ENCODE measurements at places on chromosomes 7 and 10.

DNA sequence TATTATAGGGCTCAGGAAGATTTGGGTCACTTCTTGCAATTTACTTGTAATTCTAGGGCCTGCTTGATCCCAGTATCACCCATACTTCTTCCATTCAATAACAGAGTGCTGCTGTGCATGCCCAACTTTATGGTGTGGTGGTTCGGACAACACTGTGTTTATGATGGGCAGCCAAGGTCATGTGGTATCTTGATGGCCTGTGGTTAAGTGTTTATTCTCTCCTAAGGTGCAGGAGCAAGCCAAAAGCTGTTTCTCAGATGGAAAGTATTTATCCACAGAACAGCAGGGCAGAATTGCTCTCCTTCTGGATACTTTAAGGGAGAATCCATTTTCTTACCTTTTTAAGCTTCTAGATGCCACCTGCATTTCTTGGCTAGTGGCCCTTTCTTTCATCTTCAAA, 433.8 kb downstream of the SH2D4B start:
- no peak for DNase-seq

GRCh38 chr10:9733766-9734165, 1283.9 kb upstream of the CELF2 start:
- no peak for DNase-seq

DNA sequence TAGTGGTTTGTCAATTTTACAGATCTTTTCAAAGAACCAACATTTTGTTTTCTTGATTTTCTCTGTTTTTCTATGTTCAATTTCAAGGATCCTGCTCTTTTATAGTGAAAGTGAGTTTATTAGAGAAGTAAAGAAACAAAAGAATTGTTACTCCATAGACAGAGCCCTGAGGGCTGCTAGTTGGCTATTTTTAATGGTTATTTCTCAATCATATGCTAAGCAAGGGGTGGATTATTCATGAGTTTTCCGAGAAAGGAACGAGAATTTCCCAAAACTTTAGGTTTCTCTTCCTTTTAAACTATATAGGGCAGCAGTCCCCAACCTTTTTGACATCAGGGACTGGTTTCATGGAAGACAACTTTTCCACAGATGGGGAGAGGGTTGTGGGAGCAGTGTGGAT, 165.0 kb downstream of the CCSER2 start:
- no peak for DNase-seq

GRCh38 chr7:50303335-50304128, 984 bp upstream of the IKZF1 start:
- DNase-seq: peak; percentile 52

DNA sequence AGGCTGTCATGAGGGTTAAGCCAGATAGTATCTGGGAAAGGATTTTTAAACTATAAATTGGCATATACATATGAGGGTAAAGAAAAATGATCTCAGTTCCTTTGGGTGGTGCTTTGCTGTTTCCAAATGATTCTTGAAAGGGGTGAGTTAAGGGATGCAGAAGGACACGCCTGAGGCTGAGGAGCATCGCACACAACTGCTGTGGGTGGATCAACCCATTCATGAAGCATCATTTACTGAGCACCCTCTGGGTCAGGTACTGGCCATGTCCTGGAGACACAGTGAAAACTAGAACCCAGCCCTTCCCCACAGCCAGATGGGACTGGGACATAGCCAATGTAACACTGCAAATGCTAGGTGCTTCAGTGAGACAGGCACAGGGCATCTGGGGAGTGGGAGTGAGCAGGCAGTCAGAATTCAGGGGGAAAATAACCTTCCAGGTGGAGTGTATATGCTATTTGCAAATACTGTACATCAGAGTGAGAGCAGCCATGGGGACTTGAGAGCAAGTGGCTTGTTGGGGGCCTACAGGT, 112.1 kb downstream of the WDFY4 start:
- DNase-seq: no peak

GRCh38 chr7:88328787-88329186, 22.1 kb upstream of the STEAP4 start:
- no peak for DNase-seq

- DNase-seq: no peak
Measured at GRCh38 chr7:47946581-47947354, 1.5 kb downstream of the PKD1L1 start.

DNA sequence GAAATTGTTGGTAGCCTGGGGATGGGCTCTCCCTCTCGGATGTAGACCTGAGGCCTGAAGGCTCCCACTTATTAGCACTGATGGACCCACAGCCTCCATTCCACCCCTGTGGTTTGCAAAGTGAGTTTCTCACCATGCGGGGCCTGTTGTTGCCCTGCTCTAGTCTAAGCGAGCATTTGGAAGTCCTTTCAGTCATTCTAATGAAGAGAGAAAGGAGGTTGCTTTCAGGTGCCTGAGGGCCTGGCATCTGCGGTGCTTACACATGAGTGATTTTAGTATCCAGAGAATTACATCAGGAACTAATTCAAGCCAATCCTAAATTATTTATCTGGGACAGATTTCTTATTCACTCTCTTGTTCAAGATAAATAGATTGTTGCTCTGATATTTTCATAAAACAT, 61.6 kb downstream of the NAMPT start:
- no peak for DNase-seq

DNA sequence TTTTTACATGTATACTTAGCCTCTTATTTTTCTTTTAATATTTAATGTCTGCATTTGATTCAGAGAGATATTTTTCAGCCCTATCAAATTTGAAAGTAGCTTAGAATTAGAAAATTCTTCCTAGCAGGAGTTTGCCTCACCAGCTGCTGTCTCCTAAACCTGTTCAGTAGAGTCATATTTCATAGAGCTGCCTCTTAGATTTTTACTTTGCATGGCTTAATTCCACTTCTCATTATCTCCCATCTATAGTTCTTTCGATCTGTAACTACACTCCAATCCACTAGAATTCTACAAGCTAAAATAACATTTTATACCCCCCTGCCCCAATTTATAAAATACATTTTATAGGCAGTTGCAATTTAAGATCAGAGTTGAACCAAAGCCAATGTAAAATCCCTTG, 227.0 kb downstream of the ANK3 start:
- DNase-seq: no peak

DNA sequence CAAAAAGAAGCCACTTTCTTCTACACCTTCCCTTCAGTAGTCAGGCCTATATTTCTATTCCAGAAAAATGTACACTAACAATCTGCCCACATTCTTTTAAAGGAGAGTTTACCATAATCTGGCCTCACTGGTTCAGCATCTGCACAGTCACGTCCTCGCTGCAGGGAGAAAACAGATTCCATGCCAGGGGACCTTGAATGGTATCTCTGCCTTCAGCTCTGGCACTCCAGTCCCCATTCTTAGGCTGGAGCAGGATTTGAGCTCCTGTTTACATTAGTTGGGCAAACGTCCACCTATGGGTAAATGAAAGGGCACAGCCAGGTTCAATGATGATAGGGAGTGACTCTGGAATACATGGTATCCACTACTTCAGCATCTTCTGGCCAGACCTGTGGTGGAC, 371.0 kb upstream of the MTPN start:
- no peak for DNase-seq

- no peak for DNase-seq
Measured at GRCh38 chr7:99041526-99041925, 102.4 kb downstream of the SMURF1 start.

- no peak for DNase-seq
Measured at GRCh38 chr10:79066411-79067240, 2.1 kb upstream of the ZMIZ1 start.

- DNase-seq: no peak
Measured at GRCh38 chr10:122190176-122190943, 80.7 kb upstream of the BTBD16 start.

DNA sequence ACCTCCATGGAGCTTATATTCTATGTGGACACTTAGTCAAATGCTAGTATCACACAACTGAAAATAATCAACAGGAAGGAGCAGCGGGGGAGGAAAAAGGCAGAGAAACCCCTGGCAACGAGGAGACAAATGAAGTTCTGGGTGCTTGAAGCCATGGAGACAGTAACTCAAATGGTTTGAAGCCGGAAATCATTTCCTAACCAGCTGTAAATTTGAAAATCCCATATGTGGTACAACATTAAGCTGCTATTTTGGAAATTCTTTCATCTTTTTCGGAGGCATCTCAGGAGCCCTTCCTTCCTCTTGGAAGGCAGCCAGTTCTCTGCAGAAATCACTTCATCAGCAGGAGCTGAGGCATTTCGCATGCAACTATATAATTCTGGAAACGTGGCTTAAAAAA, 91.4 kb downstream of the PPP1R3C start:
- no peak for DNase-seq

DNA sequence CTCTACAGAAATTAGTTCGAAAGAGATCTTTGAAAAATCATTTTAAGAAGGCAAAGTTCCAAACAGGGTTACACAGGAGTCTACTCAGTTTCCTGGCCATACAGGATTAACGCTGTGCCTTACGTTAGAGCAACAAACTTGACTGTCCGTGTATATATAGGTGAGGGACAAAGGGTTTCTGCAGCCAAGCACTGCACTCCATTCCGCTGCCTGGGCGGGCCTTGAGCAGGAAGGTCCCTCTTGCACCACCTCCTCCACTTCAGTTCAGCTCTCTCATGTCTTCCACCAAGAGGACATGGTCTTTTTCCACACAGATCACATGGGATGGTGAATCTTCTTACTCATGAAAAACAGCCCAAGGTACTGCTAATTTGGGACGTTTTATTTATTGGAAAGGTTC, 43.2 kb downstream of the MCMBP start:
- no peak for DNase-seq

DNA sequence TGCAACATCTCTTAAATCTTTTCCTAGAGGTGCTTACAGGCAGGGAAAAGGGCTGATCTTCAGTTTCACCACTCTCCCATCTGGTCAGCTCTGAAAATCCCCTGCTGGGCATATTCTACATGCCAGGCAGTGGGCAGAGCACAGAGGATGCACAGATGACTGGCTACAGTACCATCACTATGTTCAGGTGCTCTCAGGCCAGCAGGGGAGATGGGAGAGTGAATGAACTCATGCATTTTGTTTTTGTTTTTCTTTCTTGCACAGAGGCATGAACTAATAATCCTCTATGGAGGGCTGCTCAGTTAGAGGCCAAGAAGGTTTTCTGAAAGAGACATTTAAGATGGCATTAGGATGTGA, 19.3 kb downstream of the ELMO1 start:
- DNase-seq: no peak

GRCh38 chr10:102919246-102919959, 1.3 kb downstream of the CNNM2 start:
- no peak for DNase-seq

DNA sequence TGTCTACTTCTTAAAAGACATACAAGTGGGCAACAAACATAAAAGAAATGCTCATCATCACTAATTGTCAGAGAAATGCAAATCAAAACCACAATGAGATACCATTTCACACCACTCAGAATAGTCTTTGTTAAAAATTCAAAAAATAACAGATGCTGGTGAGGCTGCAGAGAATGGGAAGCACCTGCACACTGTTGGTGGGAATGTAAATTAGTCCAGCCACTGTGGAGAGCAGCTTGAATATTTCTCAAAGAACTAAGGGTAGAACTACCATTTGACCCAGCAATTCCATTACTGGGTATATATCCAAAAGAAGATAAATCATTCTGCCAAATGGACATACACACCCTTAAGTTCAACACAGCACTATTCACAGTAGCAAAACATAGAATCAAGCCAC, 61.8 kb upstream of the STEAP1 start:
- no peak for DNase-seq

- no peak for DNase-seq
Measured at GRCh38 chr10:68074031-68074774, 880 bp downstream of the HERC4 start.

GRCh38 chr10:77220150-77220549, 417.5 kb downstream of the KCNMA1 start:
- DNase-seq: no peak

DNA sequence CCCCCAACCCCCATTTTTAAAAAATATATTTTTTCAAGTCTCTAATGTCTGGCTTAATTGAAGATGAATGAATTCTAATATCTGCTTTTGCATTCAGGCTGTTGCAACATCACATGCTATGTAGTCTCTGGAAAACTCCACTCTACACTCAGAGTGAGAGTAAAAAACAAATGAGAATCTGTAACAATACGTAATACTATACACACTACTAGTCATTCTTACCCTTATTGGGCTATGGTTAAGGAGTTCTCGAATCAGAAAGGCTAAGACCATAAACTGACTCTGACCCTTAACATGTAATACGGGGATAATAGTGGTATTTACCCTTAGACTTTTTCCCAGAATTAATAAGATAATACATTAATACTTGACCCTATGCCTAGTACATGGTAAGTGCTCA, 42.9 kb upstream of the TMEM168 start:
- DNase-seq: no peak

- DNase-seq: no peak
Measured at GRCh38 chr7:124652237-124652636, 113.4 kb downstream of the GPR37 start.

GRCh38 chr10:69583106-69583505, 9.9 kb upstream of the NEUROG3 start:
- DNase-seq: no peak

DNA sequence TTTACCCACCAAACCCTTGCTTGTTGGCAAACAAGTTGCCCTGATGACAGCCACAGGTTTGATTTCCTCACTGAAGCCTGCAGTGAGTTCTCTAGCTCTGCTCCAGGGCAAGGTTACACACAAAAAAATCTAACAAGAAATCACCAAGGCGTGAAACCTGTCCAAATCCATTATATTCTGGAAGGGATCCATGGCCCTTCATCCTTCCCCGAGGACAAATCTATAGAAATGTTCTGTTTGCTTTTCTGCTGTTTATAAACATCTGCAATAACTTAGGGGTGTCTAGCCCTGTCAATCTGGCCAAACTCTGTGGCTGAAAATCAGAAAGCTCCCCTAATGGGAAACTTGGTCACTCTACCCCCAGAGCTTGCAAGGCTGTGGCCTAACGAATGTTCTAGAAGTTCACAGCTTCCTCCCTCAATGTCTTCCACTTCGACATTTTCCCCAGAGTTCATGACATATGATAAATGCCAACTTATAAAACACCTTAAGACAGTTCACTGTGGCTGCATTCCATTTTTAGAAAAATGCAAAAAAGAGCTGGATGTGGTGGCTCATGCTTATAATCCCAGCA, 164.5 kb downstream of the PRPF18 start:
- DNase-seq: no peak

DNA sequence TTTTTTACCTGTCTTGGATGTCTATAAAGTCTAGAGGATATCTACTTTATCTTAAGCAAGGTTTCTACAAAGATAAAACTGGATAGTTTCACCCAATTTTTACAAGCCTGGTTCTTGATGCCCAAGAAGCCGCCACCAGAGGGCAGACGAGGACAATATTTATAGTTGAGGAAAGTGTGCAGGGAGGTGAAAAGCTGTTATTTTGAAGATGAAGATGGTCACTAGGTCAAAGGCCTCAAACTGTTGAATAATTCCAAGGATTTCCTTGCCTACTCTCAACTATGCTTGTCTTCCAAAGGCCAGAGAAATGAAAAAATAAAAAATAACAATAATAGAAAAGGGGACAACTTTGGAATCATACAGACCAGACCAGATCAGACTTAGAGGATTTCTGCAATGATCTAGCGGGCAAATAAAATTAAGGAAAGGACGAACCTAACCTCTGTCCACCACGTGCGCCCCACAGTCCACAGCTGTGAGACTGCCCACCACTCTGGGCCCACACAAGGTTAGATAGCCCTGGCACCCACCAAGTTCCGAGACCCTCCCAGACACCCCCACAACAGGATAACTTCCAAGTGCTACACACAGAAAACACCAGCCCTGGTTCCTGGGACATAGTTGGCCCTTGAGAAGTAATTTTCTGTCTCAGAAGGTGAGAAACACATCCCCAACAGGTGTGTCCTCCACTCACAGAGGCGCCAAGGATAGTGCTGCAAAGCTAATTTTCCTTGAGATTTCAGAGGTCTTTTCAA, 2.8 kb downstream of the PKD1L1 start:
- DNase-seq: peak; percentile 66

Measured in naive thymus-derived CD8-positive, alpha-beta T cell (primary cell).